ENCODE measurements at places on chromosomes 13 and 19.
A peak's percentile ranks its signal among the peaks of the same experiment; 100 is the strongest.

DNA sequence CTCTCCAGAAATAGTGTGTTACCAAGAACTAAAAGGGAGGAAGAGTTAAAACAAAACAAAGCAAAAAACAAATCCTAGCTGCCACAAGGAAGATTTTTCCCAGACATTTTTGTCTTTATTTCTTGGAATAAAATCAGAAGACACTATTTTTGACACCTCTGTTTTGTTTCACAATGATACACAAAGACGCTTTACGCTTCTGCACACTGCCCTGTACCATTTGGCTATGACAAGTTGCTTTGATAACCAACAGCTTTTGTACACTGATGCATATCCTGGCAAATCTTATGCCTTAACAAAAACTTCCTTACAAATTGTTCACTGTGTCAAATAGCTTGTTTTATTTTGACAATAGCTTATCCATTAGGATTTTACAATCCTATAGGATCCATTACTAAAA is 103.5 kb upstream of the RAP2A start:
- DNase-seq: no peak

DNA sequence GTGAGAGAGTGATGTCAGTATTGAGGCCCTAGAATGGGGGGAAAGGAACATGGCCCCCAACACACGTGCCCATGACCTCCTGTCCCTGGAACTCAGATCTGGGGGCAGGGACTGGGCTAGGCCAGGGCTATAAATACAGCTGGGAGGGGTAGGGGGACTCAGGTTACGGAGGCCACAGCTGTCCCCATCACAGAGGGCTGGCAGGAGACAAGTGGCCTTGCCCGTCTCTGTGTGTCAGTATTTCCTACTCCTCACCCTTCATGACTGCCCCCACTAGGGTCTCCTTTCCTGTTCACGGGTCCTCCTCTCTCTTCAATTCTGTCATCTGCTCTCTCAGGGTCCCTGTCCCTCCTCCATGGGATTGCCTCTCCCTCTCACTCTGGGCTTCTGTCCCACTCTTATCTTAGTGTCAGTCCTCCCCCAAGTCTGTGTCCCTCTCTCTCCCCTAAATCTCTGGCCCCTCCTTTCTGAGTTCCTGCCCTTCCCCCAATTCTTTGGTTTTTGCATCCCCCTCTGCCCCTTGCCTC is 687 bp upstream of the HRC start:
- no peak for DNase-seq

DNA sequence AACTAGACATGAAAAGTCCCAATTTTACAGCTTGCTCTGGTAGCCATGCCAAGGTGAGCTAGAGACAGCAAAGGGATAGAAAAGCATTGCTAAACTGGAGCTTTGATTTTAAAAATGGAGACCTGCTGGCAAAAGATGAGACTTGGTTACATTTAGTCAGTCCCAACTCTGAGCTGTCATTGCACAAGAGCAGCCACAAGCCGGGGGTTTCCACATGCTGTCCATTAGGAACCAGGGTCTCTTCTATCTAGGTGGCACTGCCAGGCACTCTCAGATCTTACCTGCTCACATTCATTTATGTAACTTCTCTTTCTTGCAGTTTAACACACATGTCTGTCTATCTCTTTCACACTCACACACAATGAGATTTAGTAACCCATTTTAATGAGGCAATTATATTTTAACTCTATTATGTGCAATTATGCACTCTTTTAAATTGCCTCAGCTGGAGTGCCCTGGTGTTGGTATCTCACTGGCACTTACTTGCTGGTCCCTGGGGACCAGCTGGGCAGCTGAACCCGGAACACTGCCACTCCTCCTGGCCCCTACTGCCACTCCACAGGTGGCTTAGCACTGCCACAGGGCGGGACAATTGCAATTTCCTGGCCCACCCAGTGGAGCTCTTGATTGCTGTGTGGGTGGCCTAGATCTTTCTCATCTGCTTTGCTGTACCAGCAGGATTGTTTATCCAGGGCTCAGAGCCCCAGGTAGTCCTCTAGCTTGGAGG is 112.5 kb downstream of the COG6 start:
- DNase-seq: no peak

- DNase-seq: peak; percentile 63
Measured at GRCh38 chr13:40981361-40981760, 37.8 kb downstream of the ELF1 start.

GRCh38 chr19:54257116-54257480 is at the start of gene LILRB5:
Gene LILRB5, minus strand, starts transcription at chr19:54257273. Its CDS starts 80 bp downstream, at chr19:54257193.
- DNase-seq: no peak

- no peak for DNase-seq
Measured at GRCh38 chr13:98521461-98522247, 55.3 kb downstream of the STK24 start.

- DNase-seq: no peak
Measured at GRCh38 chr19:13017306-13018034, 22.2 kb downstream of the NFIX start.

GRCh38 chr13:24050796-24051715 is 109.5 kb upstream of the SPATA13 start:
- DNase-seq: no peak

GRCh38 chr19:30810726-30811125 is 438.5 kb downstream of the ZNF536 start:
- no peak for DNase-seq

DNA sequence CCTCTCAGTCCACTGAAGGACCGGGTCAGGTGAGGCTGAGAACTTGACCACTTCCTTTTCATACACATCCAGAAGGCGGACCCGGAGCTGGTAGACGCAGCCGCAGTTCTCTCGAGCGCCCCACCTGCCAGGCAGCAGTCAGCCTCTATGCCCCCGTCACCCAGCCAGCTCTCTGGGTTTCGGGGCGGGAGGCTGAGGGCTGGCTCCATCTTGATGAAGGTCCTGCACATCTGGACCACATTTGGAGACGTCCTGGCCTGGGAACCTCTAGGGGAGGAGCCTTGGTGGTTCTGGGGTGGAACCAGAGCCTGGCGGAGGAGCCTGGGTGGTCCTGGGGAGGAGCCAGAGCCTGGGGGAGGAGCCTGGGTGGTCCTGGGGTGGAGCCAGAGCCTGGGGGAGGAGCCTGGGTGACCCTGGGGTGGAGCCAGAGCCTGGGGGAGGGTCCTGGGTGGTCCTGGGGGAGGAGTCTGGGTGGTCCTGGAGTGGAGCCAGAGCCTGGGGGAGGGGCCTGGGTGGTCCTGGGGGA is 14.3 kb downstream of the MRPS12 start:
- DNase-seq: no peak

DNA sequence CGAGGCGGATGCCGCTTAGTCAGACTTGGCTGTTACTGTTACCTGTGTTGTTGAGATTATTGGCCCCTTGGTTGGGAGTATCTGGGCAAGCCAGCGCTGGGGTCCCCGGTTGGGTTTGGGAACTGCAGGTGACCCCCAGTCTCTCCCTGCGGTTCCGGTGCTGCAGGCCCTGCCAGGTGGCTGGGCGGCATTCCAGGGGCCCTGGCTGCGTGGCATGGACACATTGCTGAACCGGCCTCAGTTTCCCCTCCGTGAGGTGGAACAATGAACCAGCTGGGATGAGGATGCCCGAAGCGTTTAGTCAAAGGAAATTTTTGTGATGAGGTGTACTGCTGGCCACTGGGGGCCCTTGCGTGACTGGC is 538 bp downstream of the B3GNT3 start:
- DNase-seq: no peak

- no peak for DNase-seq
Measured at GRCh38 chr13:50855681-50856080, 12.2 kb upstream of the DLEU7 start.

- no peak for DNase-seq
Measured at GRCh38 chr13:94263038-94263437, 216.4 kb downstream of the DCT start.

GRCh38 chr13:97215325-97215724 is 6.8 kb upstream of the MBNL2 start:
- no peak for DNase-seq

DNA sequence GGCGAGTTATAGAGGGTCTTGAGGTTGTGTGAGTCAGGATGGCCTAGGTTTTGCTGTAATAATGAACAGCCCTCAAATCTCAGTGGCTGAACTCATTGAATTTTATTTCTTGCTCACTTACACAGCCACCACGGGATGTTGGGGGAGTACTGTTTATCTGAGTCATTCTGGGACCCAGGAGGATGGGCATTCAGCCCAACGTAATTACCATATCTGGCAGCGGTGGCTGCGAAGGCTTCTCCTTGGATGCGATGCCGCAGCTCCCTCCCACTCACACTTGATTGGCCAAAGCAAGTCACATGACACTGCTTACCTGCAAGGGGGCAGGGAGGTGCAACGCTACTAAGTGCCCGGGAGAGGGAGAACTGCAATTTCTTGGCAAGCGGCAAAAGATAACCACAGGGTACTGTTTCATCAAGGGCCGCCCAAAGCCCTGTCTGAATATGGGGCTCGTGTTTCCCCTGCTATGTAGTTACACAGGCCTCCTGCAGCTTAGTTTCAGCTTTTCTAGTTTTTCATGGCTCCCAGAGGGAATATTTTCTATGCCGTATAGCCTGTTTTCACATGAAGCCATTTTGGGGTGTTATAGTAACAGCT is 19.9 kb downstream of the ZSWIM9 start:
- peak; percentile 39 for DNase-seq

DNA sequence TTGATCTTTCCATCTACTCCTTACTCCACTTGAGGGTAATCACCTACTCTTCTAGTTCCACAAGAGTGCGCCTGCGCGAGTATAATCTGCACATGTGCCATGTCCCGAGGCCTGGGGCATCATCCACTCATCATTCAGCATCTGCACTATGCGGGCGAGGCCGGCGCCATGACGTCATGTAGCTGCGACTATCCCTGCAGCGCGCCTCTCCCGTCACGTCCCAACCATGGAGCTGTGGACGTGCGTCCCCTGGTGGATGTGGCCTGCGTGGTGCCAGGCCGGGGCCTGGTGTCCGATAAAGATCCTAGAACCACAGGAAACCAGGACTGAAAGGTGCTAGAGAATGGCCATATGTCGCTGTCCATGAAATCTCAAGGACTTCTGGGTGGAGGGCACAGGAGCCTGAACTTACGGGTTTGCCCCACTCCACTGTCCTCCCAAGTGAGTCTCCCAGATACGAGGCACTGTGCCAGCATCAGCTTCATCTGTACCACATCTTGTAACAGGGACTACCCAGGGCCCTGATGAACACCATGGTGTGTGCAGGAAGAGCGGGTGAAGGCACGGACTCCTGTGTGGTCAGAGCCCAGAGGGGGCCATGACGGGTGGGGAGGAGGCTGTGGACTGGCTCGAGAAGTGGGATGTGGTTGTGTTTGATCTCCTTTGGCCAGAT is 2.7 kb upstream of the KLK2 start:
- peak; percentile 3 for DNase-seq

GRCh38 chr13:89925107-89925506 is 1422.4 kb upstream of the MIR17HG start:
- peak; percentile 23 for DNase-seq

DNA sequence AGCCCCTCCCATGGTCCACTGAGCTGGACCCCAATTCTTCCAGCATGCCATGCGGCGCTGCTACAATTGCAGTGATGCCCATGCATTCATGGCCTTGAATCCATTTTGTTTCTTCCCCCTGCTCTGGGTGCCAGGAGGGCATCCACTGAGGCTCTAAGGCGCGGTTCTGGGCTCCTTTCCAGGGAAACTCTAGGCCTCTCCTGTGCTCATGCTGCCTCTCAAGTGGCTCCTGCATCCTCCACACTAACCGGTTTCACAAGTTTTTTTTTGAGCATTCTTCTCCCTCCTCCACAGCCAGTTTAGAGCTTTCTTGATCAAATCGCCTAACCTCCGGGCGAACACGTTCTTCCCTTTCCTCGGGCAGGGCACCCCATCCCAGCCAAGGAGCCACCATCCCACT is 69.1 kb upstream of the FLT1 start:
- no peak for DNase-seq

DNA sequence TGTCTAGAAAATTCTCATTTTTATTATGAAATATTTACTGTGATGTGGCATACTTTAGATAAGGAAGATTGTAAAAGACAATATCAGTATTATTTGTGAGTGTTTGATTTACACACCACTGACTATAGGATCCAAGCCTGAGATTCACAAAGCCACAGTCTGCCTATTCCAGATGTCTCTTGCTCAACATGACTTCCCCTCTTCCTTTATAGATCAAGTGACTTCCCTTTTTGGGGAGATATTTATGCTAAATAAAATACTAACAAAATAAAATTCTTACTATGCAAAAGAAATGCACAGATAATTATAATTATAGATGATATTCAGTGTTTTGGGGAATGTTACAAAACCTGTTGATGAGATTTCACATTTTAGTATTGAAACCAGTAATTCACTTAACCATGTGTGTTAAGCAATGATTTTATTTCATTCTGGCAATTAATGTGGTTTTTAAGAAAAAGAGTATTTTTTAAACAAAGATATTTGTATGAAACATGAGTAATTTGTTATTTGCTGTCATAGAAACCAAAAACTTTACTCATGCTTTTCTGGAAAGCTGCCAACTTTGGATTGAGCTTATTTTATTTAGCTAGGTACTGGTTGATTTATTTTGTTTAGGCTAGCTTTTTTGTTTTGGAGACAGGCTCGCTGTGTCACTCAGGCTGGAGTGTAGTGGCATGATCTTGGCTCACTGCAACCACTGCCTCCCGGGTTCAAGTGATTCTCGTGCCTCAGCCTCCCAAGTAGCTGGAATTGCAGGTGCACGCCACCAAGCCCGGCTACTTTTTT is 13.7 kb upstream of the GPR183 start:
- peak; percentile 96 for DNase-seq

GRCh38 chr13:42874221-42874620 is 92.8 kb downstream of the FAM216B start:
- peak; percentile 45 for DNase-seq

DNA sequence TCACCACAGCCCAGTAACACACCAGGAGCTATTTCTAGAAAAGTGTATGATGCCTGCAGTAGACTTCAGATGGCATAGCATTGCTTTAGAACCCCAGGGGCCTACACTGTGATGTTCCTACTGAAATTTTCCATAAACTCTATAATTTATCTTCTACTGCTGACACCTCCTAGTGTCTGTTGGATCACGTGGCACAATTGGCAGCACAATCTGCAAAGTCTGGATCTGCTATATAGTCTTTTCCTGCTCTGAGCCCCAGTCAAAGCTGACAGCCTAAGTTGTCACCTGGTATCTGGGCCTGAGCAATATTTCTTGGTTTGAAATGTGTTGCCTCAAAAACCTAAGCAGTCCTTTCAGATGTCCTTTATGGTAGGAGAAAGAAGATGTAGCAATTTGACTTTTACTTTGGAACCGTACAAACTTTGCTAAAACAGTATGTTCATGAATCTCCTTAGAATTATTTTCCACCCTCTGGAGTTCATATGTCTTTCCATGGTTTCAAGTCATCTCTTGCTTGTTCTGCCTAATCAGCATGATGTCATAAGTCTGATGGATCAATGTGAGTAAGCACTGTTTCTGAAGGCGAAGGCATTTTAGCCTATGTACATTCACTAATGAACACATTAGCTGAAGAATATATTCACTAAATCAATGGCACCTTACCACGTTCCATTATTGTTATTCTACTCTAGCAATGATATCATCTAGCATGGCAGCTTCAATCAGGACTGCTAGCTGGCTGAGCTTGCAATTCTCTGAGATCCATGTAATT is 536.5 kb upstream of the NBEA start:
- no peak for DNase-seq

- no peak for DNase-seq
Measured at GRCh38 chr13:112362021-112362420, 14.1 kb upstream of the SPACA7 start.

GRCh38 chr13:62209529-62209928 is 793.9 kb upstream of the PCDH20 start:
- no peak for DNase-seq
